NCI-H446 (cell line): ENCODE measurements at places on chromosomes 2 and 18.

GRCh38 chr2:37026050-37026449, 58.1 kb downstream of the HEATR5B start:
- DNase-seq, result no peak

- no peak for DNase-seq
Measured at GRCh38 chr18:21900605-21901352, 160.2 kb downstream of the MIB1 start.

GRCh38 chr18:41043876-41044275, 911.2 kb upstream of the PIK3C3 start:
- no peak for DNase-seq

GRCh38 chr18:57051657-57052044, 95.2 kb upstream of the BOD1L2 start:
- no peak for DNase-seq

DNA sequence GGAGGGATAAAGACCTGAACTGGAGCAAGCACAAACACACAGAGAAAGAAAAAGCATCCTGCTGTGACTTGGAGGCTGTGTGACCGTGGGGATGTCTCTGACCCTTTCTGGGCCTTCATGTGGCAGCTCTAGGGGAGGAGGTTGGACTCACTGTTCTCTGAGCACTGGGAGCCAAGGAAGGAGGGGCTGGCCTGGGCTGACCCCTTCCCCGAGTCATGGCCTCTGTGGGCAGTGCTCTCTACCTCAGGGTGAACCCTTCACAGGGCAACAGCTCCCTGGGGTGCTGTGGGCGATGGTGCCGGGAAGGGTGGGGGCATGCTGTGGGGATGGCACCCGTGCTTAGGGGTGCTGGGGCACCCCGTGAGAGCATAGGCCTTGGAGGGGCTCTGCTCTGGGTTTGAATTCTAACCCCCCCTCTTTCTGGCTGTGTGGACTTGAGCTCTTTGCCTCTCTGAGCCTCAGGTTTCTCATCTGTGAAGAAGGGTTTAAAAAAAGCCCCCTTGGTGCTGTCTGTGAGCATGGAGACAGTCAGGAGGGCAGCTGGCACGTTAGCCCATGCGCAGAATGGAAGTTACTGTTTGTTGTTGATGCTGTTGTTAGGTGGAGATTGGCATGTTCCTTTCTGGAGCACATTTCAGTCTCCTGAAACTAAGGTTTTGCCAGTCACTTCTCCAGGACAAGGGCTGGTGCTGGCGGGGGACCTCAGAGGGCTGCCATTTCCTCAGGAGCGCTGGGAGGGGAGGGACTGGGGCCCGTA, 700 bp downstream of the TOGARAM2 start:
- no peak for DNase-seq

DNA sequence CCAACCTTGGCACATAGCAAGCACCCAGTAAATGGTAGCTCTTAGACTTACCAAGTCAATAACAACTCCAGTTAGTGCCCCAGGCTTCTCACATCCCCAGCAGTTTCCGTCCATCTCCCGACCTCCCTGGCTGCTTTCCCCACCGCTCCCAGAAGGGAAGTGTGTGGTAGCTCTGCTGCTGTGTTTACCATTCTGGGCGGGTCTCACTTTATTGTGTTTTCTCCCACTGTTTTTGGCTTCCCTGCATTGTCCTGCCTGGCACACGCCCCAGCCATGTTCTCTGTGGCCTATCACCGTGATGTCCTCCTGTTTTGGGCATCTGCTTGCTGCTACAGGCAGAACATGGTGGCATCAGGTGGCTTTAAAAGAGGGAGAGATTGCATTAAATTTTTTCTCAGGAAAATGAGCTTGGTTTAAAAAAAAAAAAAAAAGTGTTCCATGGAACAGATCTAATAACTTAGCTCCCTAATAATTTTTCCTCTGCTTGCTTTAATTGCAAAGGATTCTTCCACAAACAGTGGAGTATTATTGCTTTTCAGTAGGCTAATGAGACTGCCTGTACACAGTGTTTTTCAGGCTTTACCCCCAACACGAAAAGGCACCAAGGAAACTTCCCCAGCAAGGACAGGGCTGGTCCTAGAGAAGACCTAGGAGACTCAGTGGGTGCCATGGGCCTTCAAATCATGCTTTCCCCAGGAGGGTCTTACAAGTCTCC, 8.0 kb upstream of the COX7A2L start:
- DNase-seq, result no peak

DNA sequence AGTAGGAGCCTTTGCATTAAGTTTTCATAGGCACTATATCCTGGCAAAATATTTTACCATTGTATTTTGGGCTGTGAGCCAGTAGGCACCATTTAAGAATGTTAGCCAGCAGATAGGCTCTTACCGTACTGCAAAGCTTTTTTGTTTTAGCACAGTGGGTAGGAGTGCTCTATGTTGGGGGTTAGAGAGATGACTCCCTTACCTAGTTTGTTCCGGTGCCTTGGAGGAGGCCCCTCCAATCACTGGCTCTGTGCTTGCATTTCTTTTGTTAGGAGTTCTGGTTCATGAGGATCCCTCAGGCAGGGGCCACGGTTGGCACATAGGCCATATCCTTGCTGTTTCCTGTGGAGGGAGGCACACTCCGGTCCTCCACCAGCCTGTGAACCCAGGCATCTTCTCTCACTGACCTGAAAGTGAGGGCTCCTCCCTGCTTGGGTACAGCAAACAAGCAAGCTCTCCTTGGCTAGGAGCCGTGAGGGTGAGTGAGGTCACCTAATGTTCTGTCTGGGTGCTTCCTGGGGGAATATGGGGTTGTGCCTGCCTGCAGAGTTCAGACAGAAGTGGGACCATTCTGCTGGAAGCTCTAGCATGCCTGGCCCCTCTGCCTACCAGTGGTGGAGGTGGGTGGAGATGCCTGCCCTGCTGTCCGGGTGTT, 29.8 kb downstream of the LTBP1 start:
- no peak for DNase-seq

- DNase-seq, result no peak
Measured at GRCh38 chr2:49110571-49110970, 43.7 kb downstream of the FSHR start.

DNA sequence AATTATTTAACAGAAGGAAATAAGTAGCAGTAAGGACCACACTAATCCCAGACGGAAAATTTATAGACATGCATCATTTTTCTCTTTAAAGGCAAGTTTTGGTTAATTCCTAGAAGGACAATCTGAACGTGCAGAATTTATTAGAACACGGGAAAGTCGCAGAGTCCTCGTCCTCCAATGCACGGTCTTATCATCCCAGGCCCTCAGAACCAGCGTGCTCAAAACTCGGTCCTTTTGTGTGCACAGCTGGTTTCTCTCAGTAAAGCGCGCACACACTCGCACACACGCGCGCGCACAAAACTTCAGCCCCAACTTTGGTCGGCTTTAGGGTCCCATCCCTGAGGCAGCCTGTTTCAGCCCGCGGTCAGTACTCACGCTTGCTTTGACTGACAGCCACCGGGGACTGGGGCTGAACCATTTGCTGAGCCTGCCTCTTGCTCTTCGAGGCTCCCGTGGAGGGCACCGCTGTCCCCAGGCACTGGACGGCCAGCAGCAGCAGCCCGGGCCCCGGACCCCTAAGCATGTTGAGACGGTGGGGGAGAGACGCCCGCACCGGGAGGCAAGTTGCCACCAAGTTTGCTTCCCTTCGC, 493 bp downstream of the FN1 start:
- no peak for DNase-seq

DNA sequence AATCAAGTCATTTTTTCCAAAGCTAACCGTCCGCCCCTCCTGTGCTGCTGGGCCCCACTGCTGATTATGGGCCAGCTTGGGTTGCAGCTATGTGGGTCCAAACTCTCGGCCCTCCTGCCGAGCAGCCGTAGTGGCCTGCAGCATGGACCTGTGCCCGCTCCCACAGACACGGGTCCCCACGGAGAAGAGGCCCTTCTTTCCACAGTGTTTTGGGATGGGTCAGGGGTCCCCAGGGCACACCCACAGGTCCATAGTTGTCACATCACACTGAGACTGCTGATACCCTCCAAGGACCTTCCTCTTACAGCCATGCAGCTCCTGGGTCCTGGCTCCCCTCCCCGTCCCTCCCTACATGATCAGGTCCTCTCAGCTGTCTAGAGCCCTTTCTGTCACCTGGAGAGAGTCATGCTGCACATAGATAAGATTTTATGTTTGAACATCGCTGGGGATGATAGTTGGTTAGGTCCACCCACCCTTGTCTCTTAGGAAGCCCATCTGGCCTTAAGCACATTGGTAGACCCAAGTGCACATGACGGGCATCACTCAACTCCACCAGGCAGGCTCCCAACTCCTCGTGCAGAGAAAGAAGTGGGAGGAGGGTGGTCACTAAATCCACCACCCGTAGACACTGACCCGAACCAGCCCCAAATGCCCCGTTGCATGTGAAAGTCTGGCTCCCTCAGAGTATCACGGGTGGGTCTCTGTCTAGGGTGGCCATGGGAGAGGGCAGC, 17.5 kb downstream of the GPR55 start:
- DNase-seq, result no peak

DNA sequence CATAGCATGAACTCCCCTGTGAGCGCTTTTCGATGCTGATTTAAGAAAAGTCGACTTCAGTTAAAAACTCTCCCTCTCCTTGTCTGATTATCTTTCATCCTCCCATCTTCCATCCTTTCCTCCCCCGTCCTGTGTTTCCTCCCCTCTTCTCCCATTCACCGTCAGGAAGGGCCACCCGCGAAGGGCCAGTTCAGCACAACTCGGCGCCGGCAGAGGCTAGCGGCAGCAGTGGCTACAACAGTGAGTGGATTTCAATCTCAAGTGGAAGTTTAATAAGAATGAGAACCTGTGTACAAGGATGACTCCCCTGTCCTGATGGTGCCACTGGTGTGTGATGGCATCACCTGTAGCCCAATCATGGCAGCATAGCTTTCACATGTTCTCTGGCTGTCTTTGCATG, 106.9 kb downstream of the PRKRA start:
- DNase-seq, result no peak

- DNase-seq, result no peak
Measured at GRCh38 chr2:11375025-11375688, 30.7 kb upstream of the ROCK2 start.

DNA sequence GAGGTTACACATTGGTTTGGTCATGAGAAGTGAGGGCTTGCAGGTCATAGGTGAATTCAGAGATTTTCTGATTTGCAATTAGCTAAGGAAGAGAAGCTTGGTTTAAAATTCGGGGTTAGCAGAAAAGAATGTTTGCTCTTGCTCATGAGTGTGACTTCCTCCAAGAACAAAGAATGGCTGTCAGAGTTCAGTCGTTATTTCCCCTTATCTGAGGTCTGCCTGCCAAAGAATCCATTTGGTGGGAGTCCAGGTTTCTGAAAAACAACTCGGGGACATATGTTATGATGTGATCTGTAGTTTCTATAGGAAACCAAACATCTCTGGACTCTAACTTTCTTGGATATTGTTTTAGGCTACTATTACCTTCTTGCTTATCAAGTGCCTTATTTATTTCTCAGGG, 3.2 kb upstream of the UGT1A6 start:
- no peak for DNase-seq

GRCh38 chr2:39649511-39649910, 16.2 kb upstream of the TMEM178A start:
- DNase-seq, result no peak

GRCh38 chr2:85756195-85756594, 2.4 kb downstream of the ATOH8 start:
- no peak for DNase-seq

DNA sequence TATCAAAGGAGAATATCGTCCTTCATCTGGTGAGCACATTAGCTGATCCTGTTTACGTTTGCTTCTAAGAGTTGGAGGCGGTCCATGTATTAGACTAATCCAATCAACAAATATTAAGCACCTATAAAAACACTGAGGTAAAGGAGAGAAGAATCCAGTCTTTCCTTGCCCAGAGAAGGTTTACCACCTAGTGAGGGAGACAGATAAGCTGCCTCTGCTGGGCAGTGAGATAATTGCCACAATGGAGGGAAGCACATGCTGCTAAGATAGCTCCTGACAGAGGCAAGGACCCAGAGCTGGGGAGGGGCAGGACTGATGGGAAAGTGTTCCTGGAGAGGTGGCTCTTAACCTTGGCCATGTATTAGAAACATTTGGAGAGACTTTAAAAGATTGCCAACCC, 36.7 kb upstream of the ST8SIA5 start:
- DNase-seq, result no peak

- no peak for DNase-seq
Measured at GRCh38 chr18:3885209-3885792, 435.3 kb downstream of the TGIF1 start.

- no peak for DNase-seq
Measured at GRCh38 chr2:112140205-112140802, 2.1 kb downstream of the FBLN7 start.

- no peak for DNase-seq
Measured at GRCh38 chr2:175205523-175205922, 24.0 kb upstream of the ATP5MC3 start.

GRCh38 chr18:12963069-12963468, 15.3 kb downstream of the SEH1L start:
- no peak for DNase-seq

- no peak for DNase-seq
Measured at GRCh38 chr2:167253025-167253424, 364.7 kb downstream of the XIRP2 start.

DNA sequence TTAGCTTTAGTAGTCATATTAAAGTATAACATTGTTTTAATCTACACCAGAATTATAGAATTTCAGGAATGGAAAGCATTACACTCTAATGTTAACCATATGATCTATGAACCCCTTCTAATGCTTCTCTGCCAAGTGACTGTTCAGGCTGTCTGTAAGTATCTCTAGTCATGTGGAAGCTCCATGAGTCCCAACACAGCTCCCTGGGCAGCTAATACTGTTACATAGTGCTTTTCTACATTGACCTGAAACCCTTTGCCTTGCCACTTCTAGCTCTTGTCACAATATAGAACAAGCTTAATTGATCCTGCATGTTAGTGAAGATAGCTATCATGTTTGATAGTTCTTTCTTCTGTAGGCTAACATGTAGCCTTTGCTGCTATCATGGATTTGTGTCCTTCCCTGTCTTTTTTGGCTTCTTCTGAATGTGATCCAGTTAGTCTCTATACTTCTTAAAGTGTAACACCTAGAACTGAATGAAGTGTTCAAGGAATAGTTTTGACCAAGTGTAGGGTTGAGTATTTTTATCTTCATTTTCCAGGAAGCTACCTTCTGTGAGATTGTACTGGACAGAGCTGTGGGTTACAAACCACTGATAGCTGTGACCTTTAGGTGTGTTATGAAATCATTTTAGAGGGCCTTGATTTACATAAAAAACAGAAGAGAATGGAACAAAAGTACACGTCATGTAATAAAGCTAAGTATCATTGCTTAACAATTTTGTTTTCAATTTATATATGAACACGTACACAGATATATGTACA, 23.7 kb downstream of the BABAM2 start:
- no peak for DNase-seq

- DNase-seq, result peak; percentile 62
Measured at GRCh38 chr18:63963615-63964256, 6.1 kb upstream of the SERPINB8 start.
